ENCODE measurements at places on chromosomes 1 and 21.

DNA sequence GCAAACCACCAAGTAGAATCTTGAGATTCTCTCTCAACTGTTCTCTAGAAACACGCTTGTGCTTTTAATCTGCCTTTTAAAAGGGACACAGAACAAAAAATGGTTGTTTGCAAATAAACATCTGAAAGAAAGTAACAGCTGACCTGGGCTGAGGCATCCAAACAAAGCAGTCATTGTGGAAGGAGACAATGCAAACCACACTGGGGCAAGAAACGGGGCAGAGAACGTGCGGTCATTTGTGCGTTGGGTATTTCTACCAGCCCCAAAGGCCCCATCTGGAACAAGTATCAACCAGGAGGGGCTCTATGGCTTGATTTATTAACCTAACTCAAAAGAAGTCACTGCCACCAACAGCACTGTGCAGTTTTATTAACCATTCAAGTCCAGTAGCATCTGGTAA is 6.0 kb downstream of the STMN1 start:
- no peak for DNase-seq

DNA sequence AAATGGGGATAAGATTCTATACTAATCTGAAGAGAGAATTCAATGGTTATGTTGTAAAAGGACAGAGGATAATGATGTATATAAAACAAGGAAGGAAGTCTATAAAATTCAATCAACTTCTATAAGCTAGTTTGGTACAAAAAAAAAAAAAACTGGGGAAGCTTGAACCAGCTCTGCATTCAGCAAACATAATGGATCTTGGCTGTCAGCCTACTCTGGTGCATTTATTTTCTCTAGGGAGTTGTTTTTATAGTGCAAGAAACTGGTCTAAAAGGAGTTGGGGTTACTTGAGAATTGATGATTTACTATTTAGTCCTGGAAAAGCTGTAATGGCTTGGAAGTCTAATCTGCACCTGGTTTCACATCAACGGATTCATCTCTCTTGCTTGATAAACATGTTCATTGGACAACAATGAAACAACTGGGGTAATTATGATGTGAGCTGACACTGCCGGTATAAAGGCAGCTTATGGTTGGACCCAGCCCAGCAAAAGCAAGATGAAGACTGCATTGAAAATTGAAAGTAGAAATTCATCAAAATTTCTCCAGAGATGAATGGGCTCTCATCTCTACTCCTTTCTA is 199.4 kb upstream of the NRIP1 start:
- DNase-seq, result no peak

DNA sequence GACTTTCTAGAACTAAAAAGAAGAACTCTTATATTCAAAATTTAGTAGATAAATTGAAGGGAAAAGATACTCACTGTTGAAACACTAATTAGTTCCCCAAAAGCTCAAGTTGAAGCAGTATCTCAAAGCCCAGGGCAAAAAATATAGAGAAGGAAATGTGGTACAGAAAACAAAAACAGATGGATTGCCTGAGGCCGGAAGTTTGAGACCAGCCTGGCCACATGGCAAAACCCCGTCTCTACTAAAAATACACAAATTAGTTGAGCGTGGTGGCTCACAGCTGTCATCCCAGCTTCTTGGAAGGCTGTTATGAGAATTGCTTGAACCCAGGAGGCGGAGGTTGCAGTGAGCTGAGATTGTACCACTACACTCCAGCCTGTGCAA is 36.0 kb downstream of the FAM177B start:
- no peak for DNase-seq

DNA sequence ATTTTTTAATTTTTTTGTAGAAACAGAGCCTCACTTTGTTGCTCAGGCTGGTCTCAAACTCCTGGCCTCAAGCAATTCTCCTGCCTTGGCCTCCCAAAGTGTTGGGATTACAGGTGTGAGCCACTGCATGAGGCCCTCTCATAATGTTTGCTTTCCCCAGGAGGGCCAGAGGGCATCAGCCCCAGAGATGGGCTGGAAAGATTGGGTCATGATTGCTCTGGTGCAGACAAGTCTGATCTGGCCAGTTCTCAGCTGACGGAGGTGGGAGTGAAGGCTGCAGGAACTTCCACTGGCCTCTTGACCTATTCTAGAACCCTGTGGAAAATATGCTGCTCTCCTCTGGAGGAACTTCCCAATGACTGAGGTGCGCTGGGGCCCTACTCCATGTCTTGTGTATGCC is 43.4 kb upstream of the RD3 start:
- no peak for DNase-seq

GRCh38 chr1:62687903-62688686 is at the start of gene DOCK7:
DOCK7 (minus strand) TSS chr1:62688386; CDS start chr1:62688264, 122 bp downstream.
- DNase-seq, result peak; percentile 49

DNA sequence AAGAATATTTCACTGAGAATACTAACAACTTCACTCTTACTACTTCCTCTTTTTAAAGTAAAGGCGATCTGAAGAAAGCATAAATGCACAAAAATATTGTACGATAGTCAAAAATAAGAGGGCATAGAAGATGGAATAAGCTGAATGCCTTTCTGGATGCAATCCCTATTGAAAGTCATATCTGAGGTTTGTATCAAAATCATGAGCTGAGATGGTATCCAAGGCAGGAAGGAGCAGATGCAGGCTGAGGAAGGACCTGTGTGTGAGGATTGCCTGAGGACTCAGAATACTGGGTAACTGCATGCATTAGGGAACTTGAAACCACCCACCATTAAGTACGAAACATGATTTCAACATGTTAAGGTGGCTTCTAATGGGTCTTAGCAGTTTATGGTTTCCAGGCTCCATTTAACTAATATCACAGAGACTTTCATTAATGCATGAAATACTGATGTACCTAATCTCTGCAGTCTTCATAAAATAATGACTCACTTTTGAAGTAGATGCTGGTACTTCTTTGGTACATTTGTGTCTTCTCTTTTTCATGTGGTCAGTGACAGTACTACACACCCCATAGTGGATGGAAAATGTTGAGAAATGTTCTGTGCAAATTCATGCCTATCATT is 29.6 kb upstream of the RGS1 start:
- DNase-seq, result no peak

DNA sequence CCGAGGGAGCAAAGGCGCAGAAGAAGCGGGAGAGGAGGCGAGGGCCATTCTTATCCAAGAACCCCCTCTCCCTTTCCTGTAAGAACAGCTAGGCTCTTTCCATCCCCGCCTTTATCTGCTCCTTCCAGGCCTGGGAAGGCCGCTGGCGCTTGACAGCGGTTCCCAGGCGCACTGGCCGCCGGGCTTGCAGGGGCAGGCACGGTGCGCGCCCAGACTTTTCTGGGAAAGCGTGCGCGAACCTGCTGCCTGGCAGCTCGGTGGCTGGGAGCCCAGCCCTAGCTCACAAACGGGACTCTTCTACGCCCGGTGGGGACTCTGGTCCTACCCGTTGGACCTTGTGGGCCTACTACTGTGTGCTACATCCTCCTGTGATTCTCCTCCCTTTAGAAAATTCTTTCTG is 8.8 kb upstream of the IFNLR1 start:
- no peak for DNase-seq

GRCh38 chr1:64403331-64403730 is 66.6 kb upstream of the CACHD1 start:
- peak; percentile 2 for DNase-seq

- no peak for DNase-seq
These were observed 4.3 kb downstream of the MEF2D start for GRCh38 chr1:156496211-156496761.

GRCh38 chr1:64502083-64502482 is 32.2 kb downstream of the CACHD1 start:
- no peak for DNase-seq

DNA sequence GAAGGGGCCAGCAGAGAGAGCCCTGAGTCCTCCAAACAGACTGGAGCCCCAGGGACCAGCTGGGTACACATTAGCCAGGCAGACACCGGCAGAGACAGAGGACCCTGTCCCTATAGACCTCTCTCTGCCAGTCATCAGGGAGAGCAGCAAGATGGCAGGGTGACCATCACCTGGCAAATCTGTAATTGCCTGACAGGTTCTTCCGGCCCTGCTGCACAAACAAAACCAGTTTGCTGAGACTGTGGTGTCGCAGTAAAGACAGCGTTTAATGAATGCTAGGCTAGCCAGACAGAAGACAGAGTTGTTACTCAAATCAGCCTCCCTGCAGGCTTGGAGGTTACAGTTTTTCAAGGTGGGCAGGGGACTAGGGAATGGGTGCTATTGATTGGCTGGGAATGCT is 618.9 kb downstream of the NPHP4 start:
- no peak for DNase-seq

DNA sequence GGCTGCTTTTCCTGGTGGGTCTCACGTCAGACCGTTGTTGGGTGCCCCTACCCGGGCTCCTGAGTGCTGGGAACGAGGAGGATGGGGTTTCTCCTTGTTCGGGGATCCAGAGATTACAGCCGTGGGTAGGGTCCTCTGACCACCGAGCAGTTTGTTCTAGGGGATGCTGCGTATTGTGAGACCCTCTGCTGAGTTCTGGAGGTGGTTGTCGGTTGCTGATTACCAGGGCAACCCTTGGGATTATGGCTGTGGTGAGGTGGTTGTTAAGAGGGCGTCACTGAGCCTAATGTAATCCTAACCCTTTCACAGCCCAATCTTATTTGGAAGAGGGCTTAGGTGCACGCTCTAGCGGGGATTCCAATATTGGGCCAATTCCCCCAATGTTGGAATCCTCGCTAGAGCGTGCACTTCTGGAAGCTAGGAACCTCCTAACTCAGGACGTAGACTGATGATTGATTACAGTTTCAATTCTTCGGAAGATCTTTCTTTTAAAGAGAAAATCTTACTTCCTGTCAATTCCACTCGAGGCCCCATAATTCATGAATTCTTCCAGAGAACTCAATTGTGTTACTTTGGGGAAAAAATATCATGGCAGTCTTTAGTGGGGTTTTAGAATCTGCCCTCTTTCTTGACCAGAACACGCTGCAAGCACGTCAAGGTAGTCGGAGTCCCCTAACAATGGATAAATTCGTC is 483 bp downstream of the TCEANC2 start:
- peak; percentile 12 for DNase-seq

DNA sequence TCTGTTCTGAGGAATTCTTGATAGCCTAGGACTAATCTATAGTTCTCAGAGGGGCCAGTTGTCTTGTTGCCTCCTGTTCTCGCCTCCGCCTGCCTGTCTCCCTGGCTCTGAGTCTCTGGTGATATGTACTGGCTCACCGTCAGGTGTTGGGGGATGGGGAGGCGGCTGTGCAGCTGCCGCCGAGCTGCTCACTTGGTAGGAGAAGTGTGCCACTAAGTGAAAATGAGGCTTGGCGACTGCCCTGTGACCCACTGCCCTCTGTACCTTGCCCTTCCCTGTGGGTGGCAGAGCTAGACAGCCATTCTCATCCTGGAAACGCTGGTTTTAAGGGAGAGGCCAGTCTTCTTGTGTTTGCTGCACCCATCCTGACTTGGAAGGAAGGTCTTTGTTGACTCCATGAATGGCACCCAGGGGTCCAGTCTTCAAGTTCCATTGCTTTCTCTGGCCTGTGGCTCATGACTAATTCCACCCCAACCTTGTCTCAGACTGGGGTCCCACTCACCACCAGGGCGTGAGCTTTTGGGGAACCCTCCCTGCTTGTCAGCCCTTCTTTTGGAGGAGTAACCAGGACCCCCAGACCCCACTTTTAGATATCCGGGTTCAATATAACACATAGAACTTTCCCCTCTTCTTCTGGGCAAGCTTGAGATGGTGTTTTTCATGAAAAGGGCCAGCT is 120.6 kb downstream of the CACNA1E start:
- no peak for DNase-seq

- DNase-seq, result no peak
These were observed 14.5 kb upstream of the CTTNBP2NL start for GRCh38 chr1:112381324-112382076.

DNA sequence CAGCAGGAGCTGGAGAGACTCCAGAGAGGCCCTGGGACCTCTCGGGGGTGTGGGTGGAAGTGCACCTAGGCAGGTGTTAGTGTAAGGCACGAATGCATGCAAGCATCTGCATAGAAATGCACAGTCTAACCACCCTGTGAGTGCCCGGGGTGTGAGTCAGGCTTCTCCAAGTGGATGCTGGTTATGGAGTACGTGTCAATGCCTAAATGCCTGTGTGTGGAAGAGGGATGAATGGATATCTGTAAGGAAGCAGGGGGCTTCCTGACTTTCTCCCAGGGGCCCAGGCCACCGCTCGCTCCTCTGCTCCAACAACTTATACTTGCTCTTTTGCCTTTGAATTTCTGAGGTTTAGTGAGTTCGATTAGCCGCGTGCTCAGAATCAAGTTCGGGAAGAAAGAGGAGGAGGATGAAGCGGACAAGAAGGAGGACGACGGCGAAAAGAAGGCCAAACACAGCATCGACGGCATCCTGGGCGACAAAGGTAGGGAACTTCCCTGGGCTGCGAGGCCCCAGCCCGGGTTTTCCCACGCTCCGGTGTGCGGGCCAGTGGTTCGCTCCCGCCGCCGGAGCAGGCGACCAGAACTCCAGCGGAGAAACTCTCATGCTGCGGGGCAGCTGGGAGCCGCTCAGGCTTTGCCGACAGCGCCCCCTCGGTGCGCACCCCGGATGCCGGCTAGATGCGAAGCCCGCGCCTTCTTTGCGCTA is 5.4 kb downstream of the PAX7 start:
- DNase-seq, result no peak

GRCh38 chr1:62325081-62325480 is 5.8 kb upstream of the KANK4 start:
- DNase-seq, result peak; percentile 25

DNA sequence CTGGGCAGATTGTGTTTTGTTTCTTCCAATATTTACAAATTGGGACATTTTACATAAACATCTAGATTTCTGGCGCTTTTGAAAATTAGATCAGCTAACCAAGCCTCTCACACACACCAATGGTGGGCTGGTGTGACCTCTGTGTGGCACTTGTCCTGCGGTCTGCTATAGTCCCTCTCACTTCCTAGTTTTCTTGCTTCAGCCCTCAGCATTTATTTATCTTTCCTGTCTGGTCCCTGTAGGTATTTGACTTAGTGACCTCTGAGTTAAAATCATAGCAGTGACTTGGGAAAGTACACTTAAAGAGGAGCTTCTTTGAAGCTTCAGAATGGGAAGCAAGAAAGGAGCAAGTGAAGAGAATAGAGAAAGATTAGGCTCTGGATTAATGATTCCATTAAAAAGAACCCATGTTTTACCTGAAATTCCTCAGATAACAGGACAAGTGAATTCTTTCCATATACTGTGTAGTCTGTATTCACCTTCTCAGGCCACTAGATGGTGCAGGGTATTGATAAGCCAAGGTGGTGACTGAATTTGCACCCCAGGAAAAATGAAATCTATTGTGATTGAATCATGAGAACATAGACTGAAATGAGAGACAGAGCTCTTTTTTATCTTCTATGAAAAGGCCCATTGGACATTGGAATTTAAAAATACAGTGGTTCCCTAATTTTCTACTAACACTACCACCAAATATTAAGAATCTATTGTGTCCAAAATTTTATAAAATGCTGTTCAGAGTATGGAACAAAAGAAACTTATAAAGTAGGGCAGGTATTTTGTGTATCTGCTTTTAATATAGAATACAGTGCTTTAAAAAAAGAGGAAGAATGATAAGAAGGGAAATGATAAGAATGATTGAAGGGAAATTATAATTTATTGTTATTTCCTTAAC is 7.1 kb upstream of the DIPK1A start:
- no peak for DNase-seq

DNA sequence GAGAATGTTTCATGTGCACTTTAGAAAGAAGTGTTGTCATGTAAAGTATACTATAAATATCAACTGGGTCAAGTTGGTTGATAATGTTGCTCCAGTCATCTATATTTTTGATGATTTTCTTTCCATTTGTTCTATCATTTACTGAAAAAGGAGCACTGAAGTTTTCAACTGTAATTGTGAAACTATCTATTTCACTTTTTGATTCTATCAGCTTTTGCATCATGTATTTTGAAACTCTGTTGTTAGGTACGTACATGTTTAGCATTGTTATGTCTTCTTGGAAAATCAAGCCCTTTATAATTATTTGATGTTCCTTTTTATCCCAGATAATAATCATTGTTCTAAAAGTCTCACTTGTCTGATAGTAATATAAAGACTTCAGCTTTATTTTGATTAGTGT is 14.4 kb upstream of the HIVEP3 start:
- DNase-seq, result no peak
